ENCODE measurements at places on chromosomes 5 and 9. TPM values are rescaled to one million over a fixed set of nuclear protein-coding genes. Genes with fewer than 3 reads are reported as not detected.

MEGF9 gene
- total RNA-seq: 17.9 TPM

DBH gene
- not detected for total RNA-seq

SLC34A3 gene
- total RNA-seq: not detected

OR1N1 gene
- not detected for total RNA-seq

ICE1 gene
- 28.1 TPM for total RNA-seq

WDR31 gene
- total RNA-seq: 1.5 TPM

DNA sequence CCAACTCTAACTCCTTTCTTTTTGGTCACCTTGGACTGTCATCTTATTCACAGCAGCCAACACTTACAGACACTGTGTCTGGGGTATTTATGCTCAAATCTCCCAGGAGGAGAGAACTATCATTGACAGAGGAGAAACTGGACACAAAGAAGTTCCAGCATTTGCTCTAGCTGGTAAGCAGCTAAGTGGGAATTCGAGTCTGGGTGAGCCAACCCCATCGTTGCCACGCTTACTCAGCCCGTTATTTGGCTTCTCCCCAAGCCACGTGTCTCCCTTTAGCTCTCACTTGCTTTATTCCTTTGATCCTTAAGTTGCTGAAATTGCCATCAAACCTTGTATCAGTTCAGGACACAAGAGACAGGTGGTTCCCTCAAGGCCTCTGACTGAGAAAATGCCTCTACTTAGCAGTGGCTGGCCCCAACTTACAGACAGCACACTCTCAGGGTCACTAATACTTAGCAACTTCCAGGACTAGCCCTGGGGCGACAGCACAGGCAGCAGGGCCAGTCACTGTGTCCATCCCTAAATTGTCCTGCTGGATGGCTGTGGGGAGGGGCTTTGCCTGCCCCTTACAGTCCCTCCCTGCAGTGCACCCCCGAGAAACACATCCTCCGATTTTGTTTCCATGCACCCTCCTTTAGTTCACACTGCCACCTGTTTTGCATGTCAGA is 1.4 kb downstream of the SLC36A2 start:
- H3K36me3 ChIP-seq: no peaks in the 10 kb centered on the region
- no peak overlapping the region for H3K27ac ChIP-seq
- H3K27me3 ChIP-seq: peaks cover 16% of the 10 kb centered on the region
- no peak for DNase-seq
- no peak overlapping the region for H3K4me3 ChIP-seq

GRCh38 chr5:173493846-173494245 is 122.6 kb downstream of the BOD1 start:
- H3K4me1 ChIP-seq: no peaks in the 10 kb centered on the region
- H3K27me3 ChIP-seq: no peaks in the 10 kb centered on the region
- no peak for DNase-seq
- no peak overlapping the region for H3K27ac ChIP-seq
- no peaks in the 10 kb centered on the region for H3K36me3 ChIP-seq

DNA sequence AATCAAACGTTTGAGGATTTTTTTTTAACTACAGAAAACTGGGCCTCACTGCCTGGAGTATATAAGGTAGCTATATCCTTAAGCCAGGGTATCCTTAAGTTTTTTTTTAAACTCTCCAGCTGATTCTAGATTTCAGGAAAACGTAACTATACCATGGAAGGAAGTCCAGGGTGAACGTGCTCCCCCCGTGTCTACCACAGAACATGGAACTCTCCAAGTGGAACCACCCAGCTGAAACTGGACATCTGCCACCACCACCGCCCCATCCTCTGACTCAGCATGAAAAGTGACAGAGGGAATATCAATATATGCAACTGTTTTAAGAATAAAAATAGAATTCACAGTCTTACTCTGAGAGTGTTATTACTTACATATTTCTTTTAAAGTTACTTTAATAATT is 61.3 kb downstream of the DROSHA start:
- no peak overlapping the region for H3K27ac ChIP-seq
- no peaks in the 10 kb centered on the region for H3K27me3 ChIP-seq
- DNase-seq: peak; percentile 10
- H3K4me1 ChIP-seq: no peaks in the 10 kb centered on the region
- peaks cover 20% of the 10 kb centered on the region for H3K36me3 ChIP-seq

GRCh38 chr9:91746357-91746756 is 203.7 kb downstream of the ROR2 start:
- no peak for DNase-seq
- no peaks in the 10 kb centered on the region for H3K36me3 ChIP-seq
- no peak overlapping the region for H3K27ac ChIP-seq
- no peaks in the 10 kb centered on the region for H3K4me1 ChIP-seq
- H3K27me3 ChIP-seq: no peaks in the 10 kb centered on the region

DNA sequence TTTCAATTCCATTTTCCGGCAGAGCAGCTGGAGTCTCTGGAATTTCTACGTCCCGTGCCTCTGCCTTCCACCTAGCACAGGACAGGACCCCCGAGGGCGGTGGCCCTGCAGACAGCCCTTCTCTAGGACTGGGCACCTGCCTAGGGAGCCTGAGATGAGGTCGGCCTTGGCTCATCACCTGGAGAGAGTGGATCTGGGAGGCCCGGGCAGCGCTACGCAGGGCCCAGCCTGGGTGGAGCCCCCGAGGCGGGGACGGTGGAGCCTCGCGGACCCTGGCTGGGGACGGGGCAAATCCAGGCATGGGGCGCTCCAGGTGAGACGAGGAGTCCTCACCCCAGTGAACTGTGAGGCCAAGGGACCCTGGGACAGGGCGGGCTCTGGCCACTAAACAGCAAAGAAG is 114.5 kb downstream of the MTRR start:
- no peak overlapping the region for H3K4me3 ChIP-seq
- DNase-seq: no peak
- no peaks in the 10 kb centered on the region for H3K27me3 ChIP-seq

DNA sequence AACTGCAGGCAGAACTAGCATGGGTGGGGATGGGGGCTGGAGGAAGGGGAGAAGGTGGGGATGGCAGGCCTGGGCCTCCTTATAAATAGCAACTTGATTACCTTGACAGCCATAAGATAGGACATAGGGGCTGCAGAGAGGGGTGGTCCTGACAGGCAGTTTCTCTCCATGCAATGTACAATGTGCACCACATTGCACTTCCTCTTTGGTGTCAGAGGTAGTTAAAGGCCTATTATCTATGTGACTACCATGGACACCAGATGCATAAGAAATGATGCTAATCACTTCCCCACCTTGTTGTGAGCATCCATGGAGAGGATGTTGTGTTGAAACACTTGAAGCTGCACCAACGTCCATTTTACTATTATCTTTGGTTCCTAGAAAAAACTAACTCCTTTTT is 20.2 kb upstream of the SUB1 start:
- peaks cover 3% of the 10 kb centered on the region for H3K4me1 ChIP-seq
- H3K27me3 ChIP-seq: no peaks in the 10 kb centered on the region
- no peaks in the 10 kb centered on the region for H3K36me3 ChIP-seq
- H3K4me3 ChIP-seq: no peak overlapping the region
- DNase-seq: no peak
- H3K27ac ChIP-seq: peak overlapping the region; percentile 33

GRCh38 chr5:10827571-10827970 is 66.5 kb upstream of the DAP start:
- no peaks in the 10 kb centered on the region for H3K36me3 ChIP-seq
- H3K4me3 ChIP-seq: no peak overlapping the region
- no peaks in the 10 kb centered on the region for H3K27me3 ChIP-seq
- H3K4me1 ChIP-seq: no peaks in the 10 kb centered on the region

GRCh38 chr9:107172979-107173347 is 110.1 kb upstream of the RAD23B start:
- peaks cover 12% of the 10 kb centered on the region for H3K4me1 ChIP-seq
- no peak for DNase-seq
- no peak overlapping the region for H3K27ac ChIP-seq

- no peaks in the 10 kb centered on the region for H3K27me3 ChIP-seq
- no peak for DNase-seq
- H3K36me3 ChIP-seq: no peaks in the 10 kb centered on the region
- no peak overlapping the region for H3K4me3 ChIP-seq
Measured at GRCh38 chr9:82127465-82127864, 138.9 kb downstream of the SPATA31D1 start.

DNA sequence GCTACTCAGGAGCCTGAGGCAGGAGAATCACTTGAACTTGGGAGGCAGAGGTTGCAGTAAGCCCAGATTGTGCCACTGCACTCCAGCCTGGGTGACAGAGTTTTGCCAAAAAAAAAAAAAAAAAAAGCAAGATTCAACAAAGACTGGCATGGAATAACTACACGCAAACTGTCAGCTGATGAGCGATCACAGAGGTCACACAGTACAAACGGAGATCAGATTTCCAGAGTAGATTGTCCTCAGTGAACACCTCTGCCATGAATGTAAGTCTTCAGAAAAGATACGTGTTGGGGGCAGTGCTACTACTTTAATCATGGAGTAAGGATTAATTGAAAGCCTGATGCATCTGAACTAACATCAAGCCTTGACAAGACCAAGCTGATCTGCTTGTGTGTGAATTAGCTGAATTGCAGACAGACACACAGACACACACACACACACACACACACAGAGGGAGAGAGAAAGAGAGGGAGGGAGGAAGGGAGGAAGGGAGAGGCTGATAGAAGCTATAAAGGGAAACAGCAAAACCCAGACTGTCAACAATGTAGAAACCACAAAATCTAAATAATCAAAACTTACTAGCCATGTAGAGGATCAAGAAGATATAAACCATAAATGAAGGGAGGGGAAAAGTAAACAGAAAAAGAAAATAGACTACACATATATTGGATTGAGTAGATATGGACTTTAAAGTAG is 222.9 kb upstream of the ZNF462 start:
- no peaks in the 10 kb centered on the region for H3K4me1 ChIP-seq
- no peaks in the 10 kb centered on the region for H3K36me3 ChIP-seq

DNA sequence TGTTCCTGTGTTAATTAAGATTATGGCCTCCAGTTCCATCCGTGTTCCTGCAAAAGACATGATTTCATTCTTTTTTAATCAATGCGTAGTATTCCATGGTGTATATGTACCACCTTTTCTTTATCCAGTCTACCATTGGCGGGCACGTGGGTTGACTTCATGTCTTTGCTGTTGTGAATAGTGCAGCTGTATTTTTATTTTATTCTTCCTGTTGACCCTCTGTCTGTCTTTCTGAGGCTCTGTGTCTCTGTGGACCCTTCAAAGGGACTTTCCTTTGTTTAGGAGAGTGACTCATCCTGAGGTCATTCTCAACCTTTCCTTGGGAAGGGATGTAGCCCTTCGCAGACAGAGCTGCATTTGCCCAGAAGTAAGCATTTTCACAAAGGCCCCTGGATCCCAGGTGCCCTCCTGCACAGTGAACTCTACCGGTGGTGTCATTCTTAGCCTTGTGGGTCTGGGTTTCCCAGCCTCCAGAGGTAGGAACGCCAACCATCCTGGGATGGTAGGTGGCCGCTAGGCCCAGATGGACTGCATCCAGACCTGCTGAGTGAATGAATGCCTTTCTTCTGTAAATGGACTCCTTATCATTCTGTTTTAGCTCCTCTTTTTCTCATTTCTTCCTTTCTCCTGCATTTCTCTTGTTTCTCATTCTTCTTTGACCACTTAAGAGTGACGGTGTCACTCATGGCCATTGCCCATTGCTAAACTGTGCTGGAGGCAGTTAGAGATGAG is 22.4 kb downstream of the TRIO start:
- no peak for DNase-seq
- peaks cover 46% of the 10 kb centered on the region for H3K4me1 ChIP-seq
- H3K4me3 ChIP-seq: no peak overlapping the region
- no peaks in the 10 kb centered on the region for H3K27me3 ChIP-seq
- no peaks in the 10 kb centered on the region for H3K36me3 ChIP-seq

All from transverse colon (tissue), 4 donors.